Activated naive CD4-positive, alpha-beta T cell treated with anti-CD3 and anti-CD28 coated beads, Interleukin-2, amount 10 ng/mL, durations not matched to agents 5 hours and 36 hours (primary cell): ENCODE measurements at places on chromosomes 5 and 9. TPM values are rescaled to one million over a fixed set of nuclear protein-coding genes. Genes with fewer than 3 reads are reported as not detected.

Gene TMC1
- total RNA-seq = not detected

Gene TNFSF8
- total RNA-seq = 82.0 TPM

Gene PCDHB15
- not detected for total RNA-seq

Gene PDE6A
- total RNA-seq = not detected

Gene MRRF
- total RNA-seq = 37.3 TPM

Gene PROB1
- total RNA-seq = 2.8 TPM

Gene ANKRD34B
- not detected for total RNA-seq

Gene IFNK
- not detected for total RNA-seq

Gene HRCT1
- total RNA-seq = not detected

Gene STXBP1
- 21.3 TPM for total RNA-seq

Gene TAS2R1
- not detected for total RNA-seq

Gene PANK3
- total RNA-seq = 69.3 TPM

Gene DELE1
- total RNA-seq = 85.8 TPM

Gene GABRA1
- total RNA-seq = not detected

Gene IL3
- total RNA-seq = not detected

Gene CCDC69
- total RNA-seq = 63.3 TPM

Gene ZNF366
- not detected for total RNA-seq

Gene MLANA
- total RNA-seq = not detected

Gene SH2D3C
- 70.6 TPM for total RNA-seq

Gene PPP2R2B
- 0.48 TPM for total RNA-seq

Gene FOXI1
- not detected for total RNA-seq

Gene NXNL2
- not detected for total RNA-seq

Gene RNF224
- total RNA-seq = not detected

Gene TAL2
- total RNA-seq = not detected

Gene PTGES
- not detected for total RNA-seq

Gene SPATA31D4
- not detected for total RNA-seq

Gene BHMT
- total RNA-seq = not detected

Gene SPRY4
- 1.3 TPM for total RNA-seq

Gene RASEF
- total RNA-seq = 0.07 TPM

Gene INPP5E
- 20.0 TPM for total RNA-seq

Gene NR4A3
- total RNA-seq = 0.24 TPM

Gene FRRS1L
- not detected for total RNA-seq

Gene TRPM6
- total RNA-seq = not detected

Gene BTNL9
- total RNA-seq = not detected

Gene AK8
- total RNA-seq = not detected
